ENCODE measurements at places on chromosomes 4 and X. TPM values are rescaled to one million over a fixed set of nuclear protein-coding genes. Genes with fewer than 3 reads are reported as not detected.

The FRG2 gene
- not detected for total RNA-seq

The PHKA2 gene
- total RNA-seq, result 37.6 TPM

The PPM1K gene
- total RNA-seq, result 56.4 TPM

DNA sequence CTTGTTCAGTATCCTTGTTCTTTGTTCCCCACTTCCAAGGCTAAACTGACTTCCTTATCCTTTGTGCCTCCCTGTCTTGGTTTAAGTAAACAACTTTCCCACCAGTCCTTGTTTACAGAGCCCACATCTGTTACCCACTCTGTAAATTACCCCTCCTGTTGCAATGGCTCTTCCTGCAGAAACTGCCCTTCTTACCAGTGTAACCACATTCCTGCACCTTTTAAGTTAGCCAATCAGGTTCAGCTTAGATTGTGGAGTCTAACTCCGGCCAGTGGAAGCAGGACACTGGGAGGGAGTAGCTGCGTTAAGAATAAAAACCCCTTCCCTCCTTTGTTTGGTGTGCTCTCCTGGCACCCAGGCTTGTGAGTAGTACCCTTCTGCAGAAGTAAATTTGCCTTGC lies 360.9 kb downstream of the PRDM5 start:
- H3K4me3 ChIP-seq, result no peak overlapping the region
- no peaks in the 10 kb centered on the region for H3K36me3 ChIP-seq
- H3K27me3 ChIP-seq, result no peaks in the 10 kb centered on the region
- DNase-seq, result no peak
- H3K4me1 ChIP-seq, result no peaks in the 10 kb centered on the region

- H3K4me1 ChIP-seq, result no peaks in the 10 kb centered on the region
- no peak overlapping the region for H3K4me3 ChIP-seq
- no peak overlapping the region for H3K27ac ChIP-seq
- no peaks in the 10 kb centered on the region for H3K36me3 ChIP-seq
- DNase-seq, result no peak
- H3K27me3 ChIP-seq, result no peaks in the 10 kb centered on the region
Observed at GRCh38 chrX:129108936-129109335, 414.4 kb downstream of the SMARCA1 start.

GRCh38 chr4:24680746-24681448 lies 96.5 kb upstream of the DHX15 start:
- no peak overlapping the region for H3K4me3 ChIP-seq
- no peak for DNase-seq
- no peak overlapping the region for H3K27ac ChIP-seq
- H3K4me1 ChIP-seq, result no peaks in the 10 kb centered on the region

DNA sequence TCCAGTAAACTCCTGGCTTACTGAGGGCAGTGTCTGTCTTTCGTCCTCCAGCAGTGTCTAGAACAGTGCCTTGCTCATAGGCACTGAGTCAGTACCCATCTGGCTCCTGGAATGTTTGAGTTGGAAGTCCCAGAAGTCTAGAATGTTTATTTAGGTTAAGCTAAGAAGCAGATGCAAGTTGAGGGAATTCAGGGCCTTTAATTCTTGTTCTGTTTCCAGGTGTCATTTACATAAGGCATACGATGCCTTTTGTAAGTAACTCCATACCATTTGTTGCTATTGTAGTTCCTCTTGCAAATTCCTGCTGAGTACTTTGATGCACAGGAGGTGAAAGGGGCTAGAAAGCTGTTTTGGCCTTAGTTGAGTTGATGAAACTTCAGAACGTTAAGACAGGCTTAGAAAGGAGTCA lies 22.2 kb downstream of the ARHGAP10 start:
- no peaks in the 10 kb centered on the region for H3K36me3 ChIP-seq
- H3K27ac ChIP-seq, result no peak overlapping the region
- DNase-seq, result no peak
- H3K4me1 ChIP-seq, result peaks cover 37% of the 10 kb centered on the region
- H3K27me3 ChIP-seq, result no peaks in the 10 kb centered on the region

DNA sequence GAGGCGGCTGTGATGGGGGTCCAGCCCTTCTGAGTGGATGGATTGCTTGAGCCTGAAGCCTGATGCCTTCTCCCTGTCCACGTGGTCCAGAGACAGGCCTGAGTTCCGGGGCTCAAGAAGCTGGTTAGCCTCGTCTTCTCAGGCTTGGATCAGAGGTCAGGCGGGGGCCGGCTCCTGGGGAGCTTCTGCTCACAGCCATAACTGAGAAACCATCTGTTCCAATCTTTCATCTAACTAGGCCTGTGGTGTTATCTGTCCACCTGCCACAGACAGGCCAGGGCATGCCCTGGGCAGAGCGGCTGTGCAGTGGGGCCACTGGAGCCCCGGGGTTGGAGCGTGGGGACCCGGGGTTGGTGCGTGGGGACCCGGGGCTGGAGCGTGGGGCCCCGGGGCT lies 63.1 kb downstream of the SORCS2 start:
- no peak overlapping the region for H3K27ac ChIP-seq
- H3K4me1 ChIP-seq, result peaks cover 14% of the 10 kb centered on the region
- H3K36me3 ChIP-seq, result no peaks in the 10 kb centered on the region
- DNase-seq, result no peak
- no peaks in the 10 kb centered on the region for H3K27me3 ChIP-seq

- H3K27ac ChIP-seq, result no peak overlapping the region
- no peaks in the 10 kb centered on the region for H3K4me1 ChIP-seq
- no peak for DNase-seq
- H3K4me3 ChIP-seq, result no peak overlapping the region
Observed at GRCh38 chr4:59945277-59945676, 1254.8 kb upstream of the ADGRL3 start.

DNA sequence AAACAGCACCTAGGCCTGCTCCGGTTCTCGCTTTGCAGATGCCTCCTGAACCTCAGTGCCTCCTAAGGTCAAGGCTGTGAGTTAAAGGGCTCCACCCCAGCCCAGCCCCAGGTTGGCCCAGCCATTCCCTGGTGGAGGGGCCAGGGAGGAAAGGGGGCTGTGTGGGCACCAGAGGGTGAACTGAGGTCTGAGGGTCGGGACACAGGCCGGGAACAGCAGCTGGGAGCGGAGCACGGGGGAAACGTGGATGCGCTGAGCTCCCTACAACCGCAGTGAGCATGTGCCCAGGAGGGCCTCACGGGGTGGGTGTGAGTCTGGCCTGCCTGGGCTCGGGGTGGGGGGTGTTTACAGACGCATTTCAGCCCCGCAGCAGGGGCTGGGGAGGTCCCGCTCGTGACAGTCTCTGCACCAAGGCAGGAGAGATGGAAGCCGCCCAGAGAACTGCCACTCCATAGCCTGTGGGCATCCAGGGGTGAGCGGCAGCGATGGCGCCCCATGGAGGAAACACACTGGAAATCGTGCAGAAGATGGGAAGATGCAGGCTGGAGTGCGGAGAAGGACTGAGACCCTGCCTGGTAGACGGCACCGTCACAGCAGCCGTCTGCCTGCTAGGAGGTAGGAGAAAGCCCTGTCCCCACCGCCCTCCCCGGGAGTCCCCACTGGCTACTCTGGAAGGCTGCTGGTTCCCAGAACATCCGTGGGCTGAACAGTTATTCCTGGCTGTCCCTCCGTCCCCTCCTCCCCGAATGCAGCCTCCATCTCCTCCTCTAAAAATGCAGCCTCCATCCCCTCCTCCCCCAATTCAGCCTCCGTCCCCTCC lies 9.9 kb upstream of the SLC25A6 start:
- H3K4me3 ChIP-seq, result no peak overlapping the region
- H3K4me1 ChIP-seq, result no peaks in the 10 kb centered on the region
- no peak for DNase-seq
- no peak overlapping the region for H3K27ac ChIP-seq
- peaks cover 29% of the 10 kb centered on the region for H3K36me3 ChIP-seq

Measured in body of pancreas (tissue), 4 donors.